Midbrain (tissue), 1 donor: ENCODE measurements at places on chromosomes 5 and 9.

DNA sequence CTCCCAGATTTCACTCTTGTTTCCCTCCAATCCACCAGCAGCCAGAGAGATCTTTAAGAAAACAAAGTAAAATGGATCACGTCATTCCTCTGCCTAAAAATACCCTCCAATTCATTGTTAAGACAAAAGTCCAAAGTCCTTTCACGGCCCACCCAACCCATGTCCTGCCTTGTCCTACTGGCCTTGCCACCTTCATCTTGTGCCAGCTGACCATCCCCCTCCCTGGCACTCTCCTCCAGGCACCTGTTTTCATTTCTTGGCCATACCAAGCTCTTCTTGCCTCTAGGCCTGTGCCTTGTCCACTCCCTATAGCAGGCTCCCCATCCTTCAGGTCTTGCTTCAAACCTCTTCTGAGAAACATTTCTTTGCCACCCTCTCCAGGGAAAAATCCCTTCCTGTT lies 307.6 kb downstream of the MSX2 start:
- no peak for DNase-seq

GRCh38 chr5:57698086-57698485 lies 215.5 kb upstream of the ACTBL2 start:
- no peak for DNase-seq

- DNase-seq: no peak
These were observed 20.7 kb downstream of the GSN start for GRCh38 chr9:121288673-121289025.

DNA sequence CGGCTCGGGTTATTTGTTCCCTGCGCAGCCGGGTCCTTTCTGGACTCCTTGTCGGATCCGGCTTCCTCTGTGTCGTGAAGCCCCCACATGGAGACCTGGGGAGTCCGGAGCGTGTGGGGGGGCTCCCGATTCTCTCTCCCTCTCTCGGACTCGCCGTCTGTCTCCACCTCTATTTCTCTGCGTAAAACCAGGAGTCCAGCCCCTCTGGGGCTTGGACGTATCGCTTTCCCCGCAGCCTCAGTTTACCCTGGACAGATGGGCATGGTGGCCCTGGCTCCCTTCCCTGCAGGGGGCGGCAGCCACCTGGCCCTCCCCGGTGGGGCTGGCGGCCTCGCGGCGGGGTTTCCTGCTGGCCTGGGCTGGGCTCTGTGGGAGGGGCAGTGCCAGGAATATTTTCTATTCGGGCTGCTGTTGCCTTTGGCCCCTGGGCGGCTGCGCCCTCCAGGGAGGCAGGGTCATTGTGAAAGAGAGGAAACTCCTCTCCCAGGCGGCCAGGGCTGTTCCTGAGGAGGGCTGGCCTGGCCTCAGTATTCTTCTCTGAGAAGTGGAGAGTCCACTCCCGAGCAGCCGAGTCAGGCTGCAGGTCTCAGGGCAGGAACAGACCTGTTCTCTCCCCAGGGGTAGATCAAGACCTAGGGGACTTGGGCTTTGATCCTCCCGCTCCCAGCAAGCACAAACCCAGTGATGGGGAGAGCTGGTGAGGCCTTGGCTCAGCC lies 665 bp downstream of the ASS1 start:
- no peak for DNase-seq

DNA sequence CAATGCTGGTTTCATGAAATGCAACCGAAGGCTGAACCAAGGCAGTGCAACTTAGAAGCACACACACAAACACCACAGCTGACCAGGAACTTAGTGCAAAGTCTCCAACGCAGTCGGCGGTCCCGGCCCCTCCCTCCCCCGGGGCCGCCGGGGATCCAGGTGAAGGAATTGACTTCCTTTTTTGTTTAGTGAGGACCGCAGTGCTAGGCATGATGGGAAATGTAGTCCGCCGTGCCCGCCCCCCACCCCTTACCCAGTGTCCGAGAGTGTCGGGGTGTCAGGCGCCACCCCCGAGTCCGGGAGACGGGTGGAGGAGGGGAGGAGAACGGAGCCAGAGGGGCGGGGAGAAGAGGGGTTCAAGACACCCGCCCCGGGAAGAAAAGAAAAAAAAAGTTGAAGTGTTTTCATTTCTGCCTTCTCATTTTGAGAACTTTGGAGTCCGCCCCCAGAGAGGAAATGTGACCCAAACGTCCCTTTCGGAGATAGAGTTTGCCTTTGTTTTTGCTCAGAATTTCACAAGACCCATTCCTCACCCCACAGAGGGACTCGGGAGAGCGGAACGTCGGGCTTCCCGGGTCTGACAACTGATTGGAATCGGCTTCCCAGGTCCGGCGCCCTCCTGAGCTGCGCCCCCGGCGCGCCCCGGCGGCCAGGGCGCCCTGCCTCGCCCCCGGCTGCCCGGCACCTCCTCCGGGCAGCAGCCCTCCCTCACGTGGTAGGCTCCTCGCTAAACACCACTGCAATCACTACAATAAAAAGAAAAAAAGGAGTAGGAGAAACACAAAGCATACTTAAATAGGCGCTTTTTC lies 2.0 kb downstream of the IER5L start:
- peak; percentile 62 for DNase-seq

DNA sequence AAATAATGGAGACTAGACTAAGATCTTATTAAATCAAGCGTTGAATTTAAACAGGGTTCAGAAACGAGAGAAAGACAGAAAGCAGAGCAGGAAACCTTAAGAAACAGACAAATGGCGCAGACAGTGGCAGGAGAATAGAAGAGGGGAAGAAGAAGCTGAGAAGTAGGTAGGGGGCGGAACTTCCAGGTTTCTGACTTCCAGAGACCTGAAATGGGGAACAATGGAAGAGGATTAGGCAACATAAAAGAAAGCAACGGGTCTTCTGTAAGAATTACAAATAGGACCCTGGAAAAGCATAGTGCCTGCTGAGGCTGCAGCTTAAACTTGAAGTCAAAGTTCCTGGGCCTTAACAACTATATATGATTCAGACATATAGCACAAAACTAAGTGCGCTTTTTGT lies 101.7 kb downstream of the BNC2 start:
- no peak for DNase-seq

DNA sequence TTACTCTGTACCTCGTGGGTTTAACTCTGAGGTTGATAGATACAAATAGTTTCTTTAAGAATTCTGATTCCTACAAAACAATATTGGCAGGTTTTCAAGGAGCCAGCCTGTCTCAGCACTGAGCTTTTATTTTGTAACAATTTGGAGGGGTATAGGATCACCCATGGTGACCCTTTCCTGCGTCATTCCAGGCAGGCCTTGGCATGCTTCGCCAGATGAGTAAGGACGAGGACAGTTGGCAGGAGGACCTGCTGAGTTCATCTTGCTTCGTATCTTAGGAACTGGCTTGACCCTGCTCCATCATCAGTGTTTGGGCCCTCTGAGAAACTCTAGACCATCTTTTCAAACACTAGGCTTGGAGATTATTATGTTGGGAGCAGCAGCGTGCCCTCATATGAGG lies 17.9 kb downstream of the ZNF462 start:
- DNase-seq: no peak

DNA sequence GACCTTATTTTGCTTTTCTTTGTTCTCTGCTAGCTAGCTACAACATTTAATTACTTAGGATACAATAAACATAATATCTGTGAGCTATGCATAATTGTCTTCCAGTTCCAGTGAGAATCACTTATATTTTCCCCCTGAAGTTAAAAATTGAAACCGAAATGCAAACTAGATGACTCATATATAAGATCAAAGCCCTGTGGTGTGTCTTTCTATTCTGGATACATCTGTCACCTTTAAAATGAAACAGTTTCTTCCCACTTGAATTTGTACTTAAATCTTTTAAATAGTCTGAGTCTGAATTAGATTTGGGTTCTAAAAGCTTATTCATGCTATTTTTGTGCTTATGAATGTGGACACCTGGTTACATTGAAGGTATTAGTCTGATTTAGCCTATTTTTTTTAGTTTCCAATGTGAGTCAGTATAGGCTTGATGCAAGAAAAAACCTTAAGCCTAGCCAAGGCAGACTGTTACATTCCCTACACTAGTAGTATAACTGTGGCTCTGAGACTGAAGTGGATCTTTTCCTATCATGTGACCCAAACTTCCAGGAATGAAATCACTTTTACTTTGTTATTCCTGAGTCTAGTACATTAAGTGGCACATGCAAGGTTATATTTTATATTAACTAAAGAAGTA lies 703.5 kb upstream of the RGMB start:
- DNase-seq: no peak

GRCh38 chr5:54296386-54296785 lies 14.0 kb downstream of the ARL15 start:
- DNase-seq: no peak

GRCh38 chr9:1311462-1312042 lies 261.4 kb downstream of the DMRT2 start:
- no peak for DNase-seq

GRCh38 chr9:135704483-135704882 lies 2.5 kb downstream of the KCNT1 start:
- no peak for DNase-seq

- no peak for DNase-seq
These were observed 183.5 kb downstream of the PLK2 start for GRCh38 chr5:58276431-58276830.

GRCh38 chr5:178333821-178334481 lies 101.3 kb upstream of the PHYKPL start:
- no peak for DNase-seq

- no peak for DNase-seq
These were observed 93.7 kb downstream of the NDFIP1 start for GRCh38 chr5:142202282-142202681.

DNA sequence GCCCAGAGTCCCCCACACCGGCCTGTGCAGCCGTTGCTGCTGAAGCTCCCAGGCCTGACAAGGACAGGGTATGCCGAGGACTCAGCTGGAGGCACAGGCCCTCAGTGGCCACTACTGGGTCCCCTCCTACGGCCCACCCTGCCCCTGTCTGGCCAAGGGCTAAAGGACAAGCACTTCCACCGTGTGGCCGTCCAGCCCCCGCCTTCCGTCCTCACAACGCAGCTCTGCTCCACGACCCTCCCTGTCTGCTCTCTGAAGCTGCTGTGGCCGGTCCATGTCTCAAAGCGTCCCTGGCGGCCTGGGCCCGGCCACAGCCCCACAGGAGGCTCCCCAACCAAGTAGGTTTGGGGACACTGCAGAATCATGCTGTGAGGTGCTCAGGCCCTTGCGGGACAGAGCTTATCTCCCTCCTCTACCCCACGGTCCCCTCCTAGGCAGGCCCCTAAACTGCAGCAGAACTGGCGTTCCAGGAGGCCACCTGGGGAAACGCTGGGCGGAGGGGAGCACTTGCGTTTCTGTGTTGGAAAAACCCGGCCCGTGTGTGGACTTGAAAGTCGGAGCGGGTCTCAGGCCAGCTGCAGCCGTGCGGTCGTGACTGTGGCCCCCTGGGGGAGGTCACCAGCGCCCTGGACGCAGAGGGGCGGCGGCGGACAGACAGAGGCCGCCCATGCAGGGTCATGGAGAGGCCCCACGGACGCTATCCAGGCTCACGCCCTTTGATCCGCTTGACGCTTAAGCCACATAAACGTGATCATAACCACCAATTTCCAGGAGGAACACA lies 45.6 kb downstream of the NKD2 start:
- DNase-seq: no peak

DNA sequence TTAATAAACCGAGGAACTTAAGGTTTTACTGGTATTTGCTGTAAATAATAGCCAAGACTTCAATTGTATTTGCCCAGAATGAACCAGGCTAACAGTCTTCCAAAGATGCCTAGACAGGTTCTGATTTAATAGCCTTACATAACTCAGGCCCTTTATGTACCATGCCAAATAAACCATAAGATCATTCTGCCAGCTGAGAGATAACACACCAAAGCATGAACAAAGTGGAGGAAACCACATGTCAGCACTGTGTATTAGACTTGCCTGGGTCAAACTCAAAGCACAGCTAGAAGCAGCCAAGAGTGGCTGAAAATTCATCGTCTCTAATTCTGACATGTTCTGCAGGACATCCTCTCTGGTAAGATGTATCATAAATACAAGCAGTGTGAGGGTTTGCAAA lies 319.3 kb upstream of the ZNF608 start:
- DNase-seq: no peak

DNA sequence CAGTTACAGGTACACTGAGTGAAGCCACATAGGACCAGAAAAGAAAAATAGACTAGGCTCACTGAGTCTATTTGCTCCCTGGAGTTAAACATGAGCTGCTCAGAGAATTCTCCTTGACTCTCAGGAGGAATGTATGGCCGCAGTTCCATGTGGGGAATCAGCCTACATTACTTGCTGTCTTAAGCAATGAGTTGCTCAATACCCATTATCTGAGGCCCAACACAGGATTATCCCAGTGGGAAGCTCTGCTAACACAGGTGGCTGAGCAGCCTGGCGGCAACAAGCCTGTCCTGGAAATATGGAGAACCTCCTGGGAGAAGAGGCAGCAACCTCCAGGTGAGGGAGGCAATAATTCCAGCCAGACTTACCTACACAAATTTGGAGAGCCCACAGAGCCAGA lies 177.5 kb upstream of the NREP start:
- no peak for DNase-seq

DNA sequence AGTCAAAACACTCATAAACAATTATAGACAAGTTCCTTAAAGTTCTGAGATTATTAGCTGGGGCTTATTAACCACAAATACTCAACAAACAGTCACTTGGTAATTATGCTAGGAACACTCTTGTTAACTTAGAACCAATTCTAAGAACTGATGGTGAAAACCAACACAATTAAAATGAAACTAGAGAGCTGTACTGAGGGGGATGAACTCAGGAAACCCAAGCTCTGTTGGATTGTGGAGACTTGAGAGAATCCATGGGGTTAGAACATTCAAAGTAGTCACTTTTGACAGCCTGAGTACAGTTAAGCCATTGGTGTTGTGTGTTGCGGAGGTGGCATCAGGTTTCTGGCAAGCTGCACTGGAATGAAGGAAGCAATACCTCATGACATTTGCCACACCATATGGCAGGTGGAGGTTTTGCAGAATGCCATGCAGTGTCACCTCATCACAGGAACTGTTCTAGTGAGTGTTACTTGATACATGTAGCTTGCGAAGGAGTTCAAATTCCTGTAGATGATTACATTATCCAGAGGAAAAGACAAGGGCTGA lies 480.9 kb upstream of the CD180 start:
- no peak for DNase-seq

- DNase-seq: no peak
These were observed 27.6 kb downstream of the ALDH1A1 start for GRCh38 chr9:72925126-72925789.

- no peak for DNase-seq
These were observed 515.5 kb downstream of the DMAC1 start for GRCh38 chr9:7284117-7284516.

GRCh38 chr5:42057254-42057690 lies 132.2 kb downstream of the FBXO4 start:
- DNase-seq: no peak
